ENCODE measurements at places on chromosomes 3 and 15.

DNA sequence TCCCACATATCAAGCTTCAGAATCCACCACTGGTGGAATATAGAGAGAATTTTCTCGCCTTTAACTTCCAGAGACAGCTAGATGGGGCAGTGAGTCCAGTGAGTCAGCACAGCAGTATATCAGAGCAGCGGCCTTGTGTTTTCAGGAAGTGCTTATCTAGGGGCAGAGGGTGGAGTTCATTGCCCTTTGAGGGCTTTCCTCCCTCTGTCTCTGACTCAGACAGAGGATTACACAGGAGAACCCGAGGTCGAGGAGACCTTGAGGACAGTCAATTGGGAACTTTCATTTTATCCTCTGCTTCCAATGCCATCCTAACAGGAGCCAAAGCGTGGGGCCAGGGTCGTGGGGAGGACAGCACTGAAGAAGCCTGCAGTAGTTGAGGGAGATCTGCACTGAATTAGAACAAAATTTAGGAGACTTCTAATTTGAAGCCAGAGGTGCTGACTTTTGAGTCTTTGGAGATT is 109.6 kb upstream of the UMPS start:
- H3K4me1 ChIP-seq: peaks cover 32% of the 10 kb centered on the region
- peak; percentile 76 for DNase-seq
- H3K27ac ChIP-seq: peak overlapping the region; percentile 22
- no peaks in the 10 kb centered on the region for H3K36me3 ChIP-seq

- H3K4me1 ChIP-seq: peaks cover 4% of the 10 kb centered on the region
- no peak for DNase-seq
- H3K36me3 ChIP-seq: no peaks in the 10 kb centered on the region
- no peak overlapping the region for H3K27ac ChIP-seq
Measured at GRCh38 chr15:39552556-39552955, 28.3 kb upstream of the THBS1 start.

GRCh38 chr3:143358793-143359491 is 239.4 kb downstream of the CHST2 start:
- H3K36me3 ChIP-seq: no peaks in the 10 kb centered on the region
- no peak overlapping the region for H3K4me3 ChIP-seq
- no peak for DNase-seq
- H3K27me3 ChIP-seq: no peaks in the 10 kb centered on the region

GRCh38 chr3:46934498-46935167 is 41.9 kb downstream of the CCDC12 start:
- DNase-seq: no peak
- H3K36me3 ChIP-seq: peaks cover 40% of the 10 kb centered on the region
- H3K4me3 ChIP-seq: no peak overlapping the region
- no peak overlapping the region for H3K27ac ChIP-seq
- no peaks in the 10 kb centered on the region for H3K27me3 ChIP-seq
- H3K4me1 ChIP-seq: peaks cover 32% of the 10 kb centered on the region

- DNase-seq: no peak
- H3K4me1 ChIP-seq: peaks cover 6% of the 10 kb centered on the region
- no peaks in the 10 kb centered on the region for H3K36me3 ChIP-seq
- no peaks in the 10 kb centered on the region for H3K27me3 ChIP-seq
Measured at GRCh38 chr15:67755936-67756335, 69.4 kb upstream of the SKOR1 start.

DNA sequence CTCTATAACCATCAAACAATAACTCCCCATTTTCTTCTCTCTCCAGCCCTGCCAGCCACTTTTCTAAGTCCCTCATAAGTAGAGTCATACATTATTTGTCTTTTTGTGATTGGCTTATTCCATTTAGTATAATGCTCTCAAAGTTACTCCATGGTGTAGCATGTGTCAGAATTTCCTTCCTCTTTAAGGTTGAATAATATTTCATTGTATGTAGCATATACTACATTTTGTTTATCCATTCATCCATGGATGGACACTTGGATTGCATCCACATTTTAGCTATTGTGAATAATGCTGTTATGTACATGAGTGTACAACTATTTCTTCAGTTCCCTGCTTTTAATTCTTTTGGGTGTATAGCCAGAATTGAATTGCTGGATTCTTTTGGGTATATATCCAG is 138.4 kb downstream of the ATG7 start:
- H3K4me1 ChIP-seq: no peaks in the 10 kb centered on the region
- no peak overlapping the region for H3K4me3 ChIP-seq
- H3K27ac ChIP-seq: no peak overlapping the region
- no peak for DNase-seq
- peaks cover 10% of the 10 kb centered on the region for H3K36me3 ChIP-seq

- no peak for DNase-seq
- H3K36me3 ChIP-seq: no peaks in the 10 kb centered on the region
- no peaks in the 10 kb centered on the region for H3K27me3 ChIP-seq
- no peaks in the 10 kb centered on the region for H3K4me1 ChIP-seq
Measured at GRCh38 chr15:87293031-87293430, 963.5 kb downstream of the NTRK3 start.

DNA sequence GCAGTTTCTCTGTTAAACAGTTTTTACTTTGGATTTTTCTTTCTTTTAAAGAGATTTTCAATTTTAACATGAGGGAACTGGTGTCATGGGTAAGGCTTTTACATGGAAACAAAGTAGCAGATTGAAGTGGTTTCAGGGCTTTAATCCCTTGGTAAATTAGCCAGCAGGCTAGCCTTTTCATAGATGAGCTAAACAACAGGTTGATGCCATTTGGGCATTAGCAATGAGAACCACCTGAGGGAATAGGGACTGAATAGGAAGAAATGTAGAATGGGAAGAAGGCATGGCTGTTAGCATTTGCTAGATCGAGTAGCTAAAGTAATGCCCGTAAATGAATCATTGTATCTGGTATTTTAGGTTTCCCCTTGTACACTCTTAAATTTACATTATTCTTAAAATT is 165.5 kb upstream of the MLF1 start:
- no peaks in the 10 kb centered on the region for H3K36me3 ChIP-seq
- H3K4me1 ChIP-seq: no peaks in the 10 kb centered on the region
- no peak for DNase-seq
- H3K4me3 ChIP-seq: no peak overlapping the region
- no peaks in the 10 kb centered on the region for H3K27me3 ChIP-seq

DNA sequence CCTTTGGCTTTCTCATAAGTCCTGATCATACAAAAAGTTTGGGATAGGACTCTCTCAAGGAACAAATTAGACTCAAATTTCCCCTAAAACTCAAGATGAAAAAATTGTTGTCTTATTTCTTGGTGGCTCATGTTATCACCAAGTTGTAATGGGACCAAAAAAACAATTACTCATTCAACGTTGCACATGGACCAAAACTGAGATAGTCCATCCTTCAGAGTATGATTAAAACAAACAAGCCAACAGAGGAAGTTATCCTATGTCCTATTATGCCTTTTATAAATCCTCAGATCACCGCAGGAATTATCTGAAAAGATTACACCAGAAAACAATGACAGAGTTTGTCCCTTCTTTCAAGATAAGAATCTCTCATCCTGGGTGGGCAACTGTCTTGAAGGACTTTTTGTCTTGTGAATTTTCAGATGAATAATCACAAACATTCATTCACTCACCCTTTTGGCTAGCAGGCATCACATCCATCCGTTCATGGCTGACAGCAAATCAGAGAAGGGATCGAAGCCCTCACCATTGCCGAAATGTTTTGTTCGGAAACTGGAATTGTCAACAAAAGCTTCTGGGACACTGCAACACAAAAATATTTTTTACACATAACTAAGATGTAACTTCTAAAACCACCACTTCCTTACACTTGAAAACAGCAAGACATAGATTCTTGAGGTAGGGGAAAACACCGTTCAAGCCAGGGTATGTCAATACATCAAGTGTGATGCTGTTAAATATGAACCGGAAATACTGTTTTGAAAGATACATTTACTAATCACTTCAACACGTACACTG is 90.4 kb downstream of the FOXP1 start:
- no peak overlapping the region for H3K4me3 ChIP-seq
- peaks cover 10% of the 10 kb centered on the region for H3K4me1 ChIP-seq
- peak overlapping the region; percentile 25 for H3K27ac ChIP-seq

GRCh38 chr15:47412136-47412535 is 305.2 kb upstream of the SEMA6D start:
- H3K4me1 ChIP-seq: peaks cover 2% of the 10 kb centered on the region
- no peak overlapping the region for H3K27ac ChIP-seq
- H3K36me3 ChIP-seq: no peaks in the 10 kb centered on the region
- H3K4me3 ChIP-seq: no peak overlapping the region
- DNase-seq: no peak

DNA sequence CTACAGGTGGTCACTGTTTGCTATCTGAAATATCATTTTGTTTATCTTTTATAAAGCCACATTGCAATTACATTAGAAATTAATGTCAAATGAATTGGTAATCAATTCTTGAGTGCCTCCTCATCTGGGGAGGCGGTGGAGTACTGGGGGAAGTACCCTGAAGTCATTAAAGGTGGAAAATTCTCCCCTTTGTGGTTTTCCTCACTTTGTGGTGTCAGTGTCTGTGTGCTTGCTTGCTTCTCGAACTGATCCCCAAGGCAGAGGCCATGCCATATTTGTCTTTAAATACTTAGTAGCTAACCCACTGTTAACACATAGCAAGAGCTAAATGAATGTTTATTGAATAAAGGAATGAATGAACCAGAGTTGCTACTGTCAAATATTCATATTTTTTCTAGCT is 40.5 kb upstream of the CCK start:
- H3K4me3 ChIP-seq: no peak overlapping the region
- no peak for DNase-seq
- H3K27ac ChIP-seq: no peak overlapping the region
- no peaks in the 10 kb centered on the region for H3K27me3 ChIP-seq
- H3K4me1 ChIP-seq: peaks cover 10% of the 10 kb centered on the region

GRCh38 chr15:49686599-49686998 is 65.8 kb downstream of the DTWD1 start:
- H3K36me3 ChIP-seq: no peaks in the 10 kb centered on the region
- H3K27me3 ChIP-seq: no peaks in the 10 kb centered on the region
- H3K4me1 ChIP-seq: no peaks in the 10 kb centered on the region

DNA sequence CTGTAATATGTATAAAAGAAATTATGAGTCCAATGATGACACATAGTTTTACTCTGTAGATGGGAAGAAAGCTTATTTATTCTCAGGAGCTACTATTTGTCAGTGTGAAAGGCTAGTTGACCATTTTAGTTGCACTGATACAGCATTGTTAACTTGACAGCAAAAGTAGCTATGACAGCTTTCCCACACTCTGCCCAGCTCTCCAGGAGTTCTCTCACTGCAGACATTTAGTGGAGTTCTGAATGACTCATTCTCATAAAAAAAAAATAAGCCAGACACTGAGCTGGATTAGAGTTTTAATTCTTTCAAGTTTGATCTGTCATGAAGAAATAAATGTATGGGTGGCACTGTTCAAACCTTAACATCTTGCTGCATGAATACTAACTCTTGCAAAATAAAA is 77.2 kb upstream of the CFAP20DC start:
- H3K27ac ChIP-seq: no peak overlapping the region
- no peaks in the 10 kb centered on the region for H3K27me3 ChIP-seq
- H3K36me3 ChIP-seq: no peaks in the 10 kb centered on the region
- no peak overlapping the region for H3K4me3 ChIP-seq

DNA sequence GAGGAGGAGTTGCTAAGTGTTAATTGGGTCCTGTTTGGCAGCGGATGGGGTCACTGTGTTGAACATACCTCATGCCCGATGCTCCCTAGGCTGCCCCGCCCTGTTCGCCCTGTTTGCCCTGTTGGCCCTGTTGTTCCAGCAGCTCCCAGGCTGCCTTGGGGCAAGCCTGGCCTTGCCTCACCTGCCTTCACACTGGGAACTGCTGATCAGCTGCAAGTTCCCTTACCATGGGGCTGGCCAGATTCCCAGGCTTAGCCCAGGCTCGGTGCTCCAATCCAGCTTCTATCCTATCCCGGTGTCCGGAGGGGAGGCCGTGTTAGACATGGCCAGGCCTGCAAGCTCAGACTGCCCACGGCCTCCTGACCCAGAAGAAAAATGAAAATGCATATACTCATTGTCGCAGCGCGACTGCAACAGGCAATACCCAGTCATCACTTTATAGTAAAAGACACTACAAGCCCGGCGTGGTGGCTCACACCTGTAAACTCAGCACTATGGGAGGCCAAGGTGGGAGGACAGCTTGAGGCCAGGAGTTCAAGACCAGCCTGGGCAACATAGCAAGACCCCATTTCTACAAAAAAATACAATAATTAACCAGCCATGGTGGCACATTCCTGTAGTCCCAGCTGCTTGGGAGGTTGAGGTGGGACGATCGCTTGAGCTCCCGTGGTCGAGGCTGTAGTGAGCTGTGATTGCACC is 42.9 kb upstream of the ZNF710 start:
- H3K27me3 ChIP-seq: no peaks in the 10 kb centered on the region
- H3K27ac ChIP-seq: no peak overlapping the region
- peaks cover 8% of the 10 kb centered on the region for H3K4me1 ChIP-seq

DNA sequence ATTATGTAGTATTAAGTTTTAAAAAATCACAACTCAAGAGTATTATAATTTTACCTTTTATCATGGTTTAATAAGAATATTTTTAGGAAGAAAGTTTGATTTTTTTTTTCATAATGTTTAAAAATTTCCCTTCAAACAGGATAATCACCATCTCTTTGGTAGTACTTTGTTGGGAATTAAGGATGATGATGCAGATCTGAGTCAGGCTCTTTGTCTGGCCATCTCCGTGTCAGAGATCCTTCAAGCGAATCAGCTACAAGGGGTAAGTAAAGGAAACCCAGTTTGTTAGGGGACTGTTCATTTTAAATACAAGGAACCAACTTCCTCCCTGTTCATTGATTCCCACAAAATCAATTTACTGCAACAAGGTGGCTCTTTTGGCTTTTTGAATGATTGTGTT is 36.8 kb upstream of the NIT2 start:
- H3K4me1 ChIP-seq: no peaks in the 10 kb centered on the region
- no peak for DNase-seq
- no peaks in the 10 kb centered on the region for H3K27me3 ChIP-seq
- H3K4me3 ChIP-seq: no peak overlapping the region
- no peak overlapping the region for H3K27ac ChIP-seq
- H3K36me3 ChIP-seq: peaks cover 18% of the 10 kb centered on the region

GRCh38 chr3:16224325-16224724 is 40.4 kb downstream of the DPH3 start:
- H3K27me3 ChIP-seq: no peaks in the 10 kb centered on the region
- no peak for DNase-seq
- H3K36me3 ChIP-seq: no peaks in the 10 kb centered on the region

DNA sequence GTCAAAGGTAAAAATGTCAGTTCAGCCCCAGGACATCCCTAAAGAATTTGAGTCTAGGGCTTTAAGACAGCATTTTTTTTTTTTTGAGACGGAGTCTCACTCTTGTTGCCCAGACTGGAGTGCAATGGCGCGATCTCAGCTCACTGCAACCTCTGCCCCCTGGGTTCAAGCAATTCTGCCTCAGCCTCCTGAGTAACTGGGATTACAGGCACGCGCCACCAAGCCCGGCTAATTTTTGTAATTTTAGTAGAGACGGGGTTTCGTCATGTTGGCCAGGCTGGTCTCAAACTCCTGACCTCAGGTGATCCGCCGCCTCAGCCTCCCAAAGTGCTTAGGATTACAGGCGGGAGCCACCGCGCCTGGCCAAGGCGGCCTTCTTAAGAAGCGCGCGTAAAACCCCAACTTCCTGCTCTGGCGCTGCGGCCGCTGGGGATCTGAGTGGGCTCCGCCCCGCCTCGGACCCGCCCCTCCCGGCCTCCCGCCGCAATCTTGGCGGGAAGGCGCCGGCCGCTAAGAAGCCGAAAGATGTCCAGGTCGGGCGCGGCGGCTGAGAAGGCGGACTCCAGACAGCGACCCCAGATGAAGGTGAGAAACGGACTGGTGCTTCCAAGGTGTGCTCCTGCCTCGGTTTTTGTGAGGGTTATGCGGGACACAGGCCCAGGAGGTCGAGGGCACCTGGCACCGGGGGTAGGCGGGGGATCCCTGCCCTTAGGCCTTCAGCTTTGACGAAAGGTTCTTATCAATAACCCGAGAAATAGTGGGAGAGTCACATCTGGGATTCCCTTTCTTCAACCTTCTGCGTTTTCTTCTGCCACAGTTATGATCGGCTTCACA is at the start of gene WDR76:
Gene WDR76, plus strand, starts transcription at position 495 of the 834 bp plus-strand sequence. Its CDS starts 31 bp downstream, at position 526.
- no peak within 1 kb of the TSS for H3K27ac ChIP-seq
- H3K27me3 ChIP-seq: no peaks in the 10 kb centered on the region
- DNase-seq: peak; percentile 78
- H3K4me1 ChIP-seq: peaks cover 38% of the 10 kb centered on the region
- no peaks in the 10 kb centered on the region for H3K36me3 ChIP-seq

Measured in common myeloid progenitor, CD34-positive (primary cell).